ENCODE measurements at places on chromosomes 3 and 15. TPM values are rescaled to one million over a fixed set of nuclear protein-coding genes. Genes with fewer than 3 reads are reported as not detected.
A peak's percentile ranks its signal among the peaks of the same experiment; 100 is the strongest.

MINAR1 gene
- total RNA-seq: 1.4 TPM

CCR1 gene
- total RNA-seq: not detected

DNA sequence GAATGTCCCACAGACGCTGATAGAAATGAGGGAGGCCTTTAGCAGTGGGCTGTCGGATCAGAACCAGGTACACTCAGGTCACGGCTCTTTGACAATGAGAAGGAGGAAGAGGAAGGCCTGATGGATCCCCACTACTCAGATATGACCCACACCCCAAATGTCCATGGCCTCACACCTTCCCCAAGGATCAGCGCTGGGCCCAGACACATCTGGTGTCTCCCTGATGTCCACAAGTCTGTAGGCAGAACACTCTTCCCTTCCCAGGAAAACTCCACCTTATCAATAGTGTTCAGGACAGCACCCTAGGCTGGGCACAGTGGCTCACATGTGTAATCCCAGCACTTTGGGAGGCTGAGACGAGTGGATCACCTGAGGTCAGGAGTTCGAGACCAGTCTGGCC is 33.3 kb upstream of the SFMBT1 start:
- DNase-seq: no peak

- peak; percentile 67 for DNase-seq
These were observed 300.3 kb downstream of the GABRG3 start for GRCh38 chr15:27271258-27271657.

DNA sequence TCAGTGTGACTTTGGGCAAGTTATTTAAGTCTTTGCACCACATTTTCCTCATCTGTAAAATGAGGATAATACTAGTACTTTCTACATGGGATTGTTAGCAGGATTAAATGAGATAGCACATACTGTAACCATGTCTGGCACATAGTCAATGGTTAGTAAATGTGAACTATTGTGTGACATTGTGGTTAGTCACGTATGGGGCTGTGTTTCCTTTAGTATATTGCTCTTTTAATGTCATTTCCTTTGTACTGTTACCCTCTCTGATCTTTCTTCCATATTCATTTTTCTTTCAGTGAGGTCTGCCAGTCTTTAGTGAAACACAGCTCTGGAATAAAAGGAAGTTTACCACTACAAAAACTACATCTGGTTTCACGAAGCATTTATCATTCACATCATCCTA is 21.4 kb downstream of the OPA1 start:
- DNase-seq: no peak

DNA sequence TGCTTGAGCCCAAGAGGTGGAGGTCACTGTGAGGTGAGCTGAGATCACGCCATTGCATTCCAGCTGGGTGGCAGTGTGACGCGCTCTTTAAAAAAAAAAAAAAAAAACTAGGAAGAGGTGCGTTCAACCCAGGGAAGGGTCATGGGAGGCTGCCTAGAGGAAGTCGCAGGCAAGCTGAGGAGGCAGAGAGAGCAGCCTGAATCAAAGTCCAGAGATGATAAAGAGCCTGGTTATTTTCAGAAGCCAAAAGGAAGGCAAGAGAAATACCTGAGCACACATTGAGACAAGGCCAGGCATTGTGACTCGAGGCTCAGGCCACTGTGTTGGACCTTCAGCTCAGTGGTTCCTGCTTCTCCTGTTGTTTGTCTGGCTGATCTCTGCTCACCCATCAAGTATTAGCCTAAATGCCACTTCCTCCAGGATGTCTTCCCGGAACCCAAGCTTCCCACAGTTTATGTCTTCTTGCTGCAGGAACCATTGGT is 16.1 kb upstream of the GCNT3 start:
- DNase-seq: no peak

DNA sequence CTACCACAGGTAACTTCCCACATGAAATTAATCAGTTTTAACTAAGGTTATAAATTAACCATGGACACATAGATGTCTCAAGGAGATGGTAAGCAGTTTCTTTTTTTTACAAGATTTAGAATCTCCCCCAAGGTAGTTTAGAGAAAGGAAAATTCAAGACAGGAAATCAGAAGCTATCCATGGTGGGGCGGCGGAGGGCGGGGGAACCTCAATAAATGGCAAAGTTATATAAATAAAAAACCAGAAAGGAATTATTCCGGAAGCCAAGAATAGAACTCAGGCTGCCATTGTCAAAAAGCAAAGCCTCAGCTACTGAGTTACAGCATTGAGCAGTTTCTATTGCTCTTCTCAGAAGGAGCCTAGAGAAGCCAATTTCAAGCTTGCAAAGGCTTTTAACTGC is 172.1 kb upstream of the SMAD3 start:
- no peak for DNase-seq

DUOXA2 gene
- not detected for total RNA-seq

DNA sequence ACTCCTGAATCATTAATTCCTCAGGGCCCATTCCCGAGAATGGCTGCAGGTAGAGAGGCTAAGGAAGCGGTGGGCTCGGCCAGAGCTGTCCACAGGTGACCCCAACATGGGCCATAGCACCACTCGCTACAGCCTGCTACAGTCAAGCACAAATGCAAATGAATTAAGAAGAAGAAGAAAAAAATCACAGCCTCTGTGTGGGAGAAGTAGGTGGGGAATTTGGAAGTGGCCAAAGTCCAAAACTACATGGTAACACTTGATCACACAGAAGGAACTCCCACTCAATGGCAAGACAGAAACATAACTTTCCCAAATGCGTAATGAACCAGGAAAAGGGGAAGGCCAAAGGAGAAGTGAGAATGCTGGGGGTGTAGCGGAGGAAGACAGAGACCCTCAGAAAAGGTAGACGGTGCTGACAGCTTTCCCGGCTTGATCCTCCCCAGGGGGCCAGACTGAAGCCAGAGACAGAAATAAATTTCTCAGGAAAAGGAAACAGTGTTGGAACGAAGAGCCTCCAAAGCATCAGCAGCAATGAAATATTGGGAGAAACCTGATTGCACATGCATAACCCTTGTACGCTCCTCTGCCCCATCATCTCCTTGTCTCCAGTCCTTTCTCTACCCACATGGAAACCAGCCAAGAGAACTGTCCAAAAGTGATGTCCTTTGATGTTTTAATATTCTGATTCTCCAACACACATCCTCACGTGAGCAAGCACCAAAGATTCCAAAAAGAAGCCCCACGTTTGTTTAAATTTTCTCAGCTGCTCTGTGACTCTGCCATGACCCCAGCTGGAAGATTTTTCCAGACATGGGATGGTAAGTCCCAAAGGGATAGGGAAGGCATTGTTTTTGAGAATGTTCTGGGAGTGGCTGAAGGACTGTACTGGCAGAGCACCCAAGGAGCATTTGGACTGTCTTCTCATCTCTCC is 107.6 kb downstream of the OXNAD1 start:
- DNase-seq: no peak

GRCh38 chr15:28219116-28219515 is 102.9 kb downstream of the HERC2 start:
- DNase-seq: no peak

- DNase-seq: peak; percentile 71
These were observed 426 bp downstream of the CBLB start for GRCh38 chr3:105868431-105868741.

DNA sequence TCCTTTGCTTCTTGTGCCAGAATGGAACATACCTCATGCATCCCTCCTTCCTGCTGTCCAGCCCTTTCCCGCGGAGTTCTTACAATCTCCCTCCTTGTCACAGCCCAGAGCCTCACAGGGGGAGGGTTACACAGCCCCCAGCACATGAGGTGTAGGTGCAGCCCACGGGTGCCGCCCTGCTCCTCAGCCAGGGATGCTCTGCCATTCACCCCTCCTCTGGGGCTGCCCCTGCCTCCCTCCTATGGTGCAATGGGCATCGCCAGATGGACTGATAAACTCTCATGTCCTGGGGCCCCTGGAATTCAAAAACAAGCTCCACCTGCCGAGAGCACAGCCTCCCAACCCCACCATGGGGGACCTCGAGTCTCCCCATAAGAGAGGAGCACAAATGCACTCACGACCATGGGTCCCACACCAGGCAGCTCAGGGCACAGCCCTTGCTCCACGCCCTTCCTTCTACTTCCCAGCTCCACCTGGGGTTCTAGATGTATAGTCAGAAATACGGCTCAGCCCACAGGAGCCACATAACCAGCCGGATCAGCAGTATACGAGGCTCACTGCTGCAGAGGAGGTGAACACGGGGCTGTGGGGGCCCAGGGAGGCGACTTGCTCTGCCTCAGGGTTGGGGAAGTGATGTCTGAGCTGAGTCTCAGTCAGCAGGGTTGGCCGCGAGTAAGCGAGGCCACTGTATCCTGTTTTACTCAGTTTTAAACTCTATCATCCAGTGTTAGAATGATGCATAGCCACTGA is 269.7 kb upstream of the LYSMD4 start:
- no peak for DNase-seq

DNA sequence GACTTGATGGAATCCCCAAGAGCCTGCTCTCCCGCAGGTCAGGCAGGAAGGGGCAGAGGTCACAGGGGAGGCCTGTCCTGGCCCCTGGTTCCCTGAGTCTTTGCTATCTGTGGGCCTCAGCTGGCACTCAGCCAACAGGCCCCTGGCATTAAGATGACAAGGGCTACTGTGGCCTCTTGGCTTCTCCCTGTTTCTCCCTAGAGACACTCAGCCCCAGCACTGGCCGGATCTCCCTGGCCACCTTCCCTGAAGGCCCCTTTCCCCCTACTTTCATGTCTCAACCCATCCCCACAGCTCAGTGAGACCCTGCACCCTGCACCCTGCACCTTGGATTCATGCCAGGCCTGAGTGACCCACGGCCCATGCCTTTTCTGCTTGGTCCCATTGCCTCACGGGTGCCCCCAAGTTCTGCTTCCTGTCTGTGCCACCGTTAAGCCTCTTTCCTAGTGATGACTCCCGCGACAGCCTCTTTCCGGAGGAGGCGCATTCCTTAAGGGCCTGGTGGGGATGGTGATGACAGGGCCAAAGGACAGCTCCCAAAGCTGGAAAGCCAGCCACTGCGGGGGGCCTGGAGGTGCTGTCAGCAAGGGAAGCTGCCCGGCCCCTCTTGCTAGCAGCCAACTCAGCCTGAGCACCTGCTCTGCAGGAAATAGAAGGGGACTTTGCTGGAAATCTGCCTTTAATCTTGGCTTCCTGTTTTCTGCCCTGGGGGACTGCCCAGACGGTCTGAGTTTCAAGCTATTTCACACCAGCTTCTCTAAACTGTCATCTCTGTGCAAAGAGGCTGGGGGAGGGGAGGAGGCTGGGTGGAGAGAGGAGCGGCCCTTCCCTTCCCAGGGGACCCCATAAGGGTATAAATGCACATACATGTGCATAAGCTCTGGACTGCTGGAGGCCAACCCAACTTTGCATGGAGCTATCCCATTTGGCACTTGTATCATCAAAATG is 4.8 kb upstream of the CSK start:
- DNase-seq: peak; percentile 69

CPNE4 gene
- total RNA-seq: 4.1 TPM

- no peak for DNase-seq
These were observed 19.4 kb upstream of the SPTBN5 start for GRCh38 chr15:41913256-41913655.

NUTM1 gene
- 1.0 TPM for total RNA-seq

GRCh38 chr3:87298111-87298718 is 21.8 kb upstream of the POU1F1 start:
- DNase-seq: peak; percentile 66

GRCh38 chr3:182294256-182294655 is 499.0 kb upstream of the ATP11B start:
- no peak for DNase-seq

DNA sequence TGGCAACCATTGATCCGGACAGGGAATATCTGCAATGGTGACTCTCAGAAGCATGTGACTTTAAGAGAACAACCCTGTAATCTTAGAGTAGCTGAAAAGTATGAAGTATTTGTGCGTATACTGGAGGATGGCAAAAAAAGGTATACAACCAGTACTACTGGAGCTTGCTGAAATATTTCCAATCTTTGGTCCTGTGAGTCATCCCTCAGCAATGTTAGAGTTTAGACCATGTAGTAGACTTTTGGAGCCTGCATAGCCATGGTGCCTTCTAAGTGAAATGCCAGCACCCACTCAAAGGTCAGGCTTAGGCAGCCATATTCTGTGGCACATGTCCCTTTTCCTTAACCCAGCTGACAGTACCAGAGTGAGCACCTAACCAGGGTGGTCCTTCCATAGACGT is 429.4 kb downstream of the NTRK3 start:
- no peak for DNase-seq

DNA sequence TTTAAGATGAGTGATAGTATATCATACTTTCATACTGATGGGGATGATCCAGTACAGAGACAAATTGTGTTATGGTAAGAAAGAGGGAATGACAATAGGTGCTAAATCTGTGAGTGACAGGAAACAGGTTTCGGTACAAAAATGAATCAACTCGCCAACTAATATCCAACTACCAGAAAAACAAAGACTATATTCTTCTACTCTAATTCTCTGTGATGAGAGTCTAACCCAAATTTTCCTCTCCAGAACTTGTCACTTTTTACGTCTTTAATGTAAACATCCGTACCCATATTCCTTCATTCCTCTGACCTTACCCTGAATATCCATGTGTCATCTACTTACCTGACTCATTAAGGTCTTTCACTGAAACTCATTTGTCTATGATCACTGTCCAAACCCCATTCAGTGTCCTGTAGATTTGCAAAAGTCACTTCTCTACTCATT is 39.6 kb downstream of the SCAPER start:
- no peak for DNase-seq

- DNase-seq: no peak
These were observed 33.2 kb downstream of the BMF start for GRCh38 chr15:40075298-40076044.

DNA sequence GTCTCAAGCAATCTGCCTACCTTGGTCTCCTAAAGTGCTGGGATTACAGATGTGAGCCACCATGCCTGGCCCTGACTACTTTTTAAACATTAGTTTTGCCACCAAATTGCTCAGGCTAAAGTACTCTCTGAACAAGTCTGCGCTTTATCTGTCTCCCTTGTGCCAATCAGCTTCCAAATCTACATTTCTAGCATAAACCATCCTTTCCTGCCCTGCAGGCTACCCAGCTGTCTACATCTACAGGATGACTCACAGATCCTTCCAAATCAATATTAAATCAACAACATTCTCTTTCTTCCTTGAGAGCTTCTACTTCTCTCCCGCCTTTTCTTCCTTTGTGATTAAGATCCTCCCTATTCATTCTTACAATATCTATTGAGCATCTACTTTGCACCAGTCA is 16.0 kb upstream of the ATOSA start:
- DNase-seq: no peak

DNA sequence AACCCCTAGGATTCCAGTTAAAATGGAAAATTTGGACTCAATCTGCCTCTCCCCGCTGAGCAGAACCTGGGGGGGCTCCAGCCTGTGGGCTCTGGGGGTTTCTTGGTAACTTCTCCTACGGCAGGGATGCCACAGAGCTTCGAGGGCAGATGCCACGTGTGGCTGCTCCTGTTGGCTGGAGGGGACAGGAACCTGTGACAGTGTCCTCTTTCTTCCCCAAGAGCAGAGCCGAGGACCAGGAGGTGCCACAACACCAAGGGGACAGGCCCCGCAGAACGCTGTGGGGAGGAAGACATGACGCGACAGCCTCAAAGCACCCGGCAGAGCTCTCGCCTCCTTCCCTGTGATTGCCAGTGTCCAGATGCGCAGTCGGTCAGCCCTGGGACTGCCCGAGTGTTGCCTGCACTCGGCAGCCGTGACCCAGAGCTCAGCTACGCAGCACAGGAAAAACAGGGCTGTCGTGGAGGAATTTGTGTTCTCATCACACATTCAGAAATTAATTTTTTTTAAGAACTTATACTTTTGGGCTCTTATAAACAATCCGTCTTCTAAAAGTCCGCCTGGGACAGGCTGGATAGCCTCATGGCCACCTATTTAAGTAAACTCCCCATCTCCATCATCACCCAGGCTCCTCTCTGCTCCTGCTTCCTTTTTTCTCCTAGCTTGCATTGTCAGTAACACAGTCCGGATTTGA is 131.9 kb upstream of the MEF2A start:
- DNase-seq: no peak

- DNase-seq: no peak
These were observed 118.3 kb downstream of the GAP43 start for GRCh38 chr3:115741650-115742049.

U2SURP gene
- 108 TPM for total RNA-seq

ADGRG7 gene
- not detected for total RNA-seq
